ENCODE measurements at places on chromosomes 4 and X.

- no peak for DNase-seq
Observed at GRCh38 chr4:147509386-147509785, 28.5 kb downstream of the EDNRA start.

- DNase-seq = peak; percentile 54
Observed at GRCh38 chr4:76067652-76068286, 6.7 kb upstream of the ART3 start.

DNA sequence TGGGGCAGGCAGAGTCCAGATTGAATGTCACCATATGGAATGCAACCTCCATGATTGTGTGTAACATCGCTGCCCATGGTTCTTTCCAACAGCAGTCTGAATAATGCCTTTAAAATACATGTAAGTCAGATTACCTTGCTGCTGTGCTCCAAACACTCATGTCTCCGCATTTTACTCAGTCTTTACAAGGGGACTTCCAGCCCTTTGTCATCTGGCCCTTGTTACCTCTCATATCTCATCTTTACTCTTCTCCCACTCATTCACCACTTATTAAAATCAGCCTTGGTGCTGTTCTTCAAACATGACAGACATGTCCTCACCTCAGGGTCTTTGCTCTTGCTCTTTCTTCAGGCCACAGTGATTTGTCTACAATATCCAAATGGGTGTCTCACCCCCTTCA, 200.4 kb upstream of the GYPA start:
- DNase-seq = no peak

GRCh38 chr4:175562542-175562941, 249.5 kb downstream of the GPM6A start:
- DNase-seq = no peak

DNA sequence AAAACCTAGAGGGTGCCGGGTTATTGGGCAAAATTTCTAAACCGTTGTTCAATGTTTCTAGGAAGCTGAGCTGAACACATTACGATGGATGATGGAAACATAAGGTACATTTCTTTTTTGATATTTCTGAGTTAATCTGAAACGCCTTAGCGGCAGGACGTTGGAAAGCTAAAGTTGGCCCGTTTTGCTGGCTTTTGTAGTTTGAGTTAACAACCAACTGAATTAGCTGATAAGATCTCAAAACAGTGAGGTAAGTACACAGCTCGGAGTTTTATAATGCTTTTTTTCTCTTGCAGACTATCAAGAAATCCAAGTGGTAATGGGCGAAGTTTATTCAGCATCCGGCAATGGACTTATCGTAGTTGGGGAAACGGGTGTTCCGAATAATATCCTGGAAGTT, 73.5 kb downstream of the PRSS12 start:
- DNase-seq = peak; percentile 43

- DNase-seq = no peak
Observed at GRCh38 chr4:182923366-182923765, 6.2 kb upstream of the DCTD start.
